Prostate gland (tissue), 2 donors: ENCODE measurements at places on chromosomes 7 and 10.

DNA sequence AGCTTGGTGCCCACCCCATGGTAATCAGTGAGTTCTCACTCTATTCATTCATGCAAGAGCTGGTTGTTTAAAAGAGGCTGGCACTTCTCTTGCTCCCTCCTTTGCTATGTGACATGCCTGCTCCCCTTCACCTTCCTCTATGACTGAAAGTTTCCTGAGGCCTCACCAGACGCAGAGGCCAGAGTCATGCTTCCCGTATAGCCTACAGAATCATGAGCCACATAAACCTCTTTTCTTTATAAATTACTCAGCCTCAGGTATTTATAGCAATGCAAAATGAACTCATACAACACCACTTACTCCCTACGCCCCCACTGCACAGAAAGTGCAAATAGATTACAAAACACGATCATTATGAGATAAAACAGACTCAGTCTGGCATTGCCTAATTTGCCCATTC is 39.0 kb downstream of the SEC61G start:
- no peak for DNase-seq

DNA sequence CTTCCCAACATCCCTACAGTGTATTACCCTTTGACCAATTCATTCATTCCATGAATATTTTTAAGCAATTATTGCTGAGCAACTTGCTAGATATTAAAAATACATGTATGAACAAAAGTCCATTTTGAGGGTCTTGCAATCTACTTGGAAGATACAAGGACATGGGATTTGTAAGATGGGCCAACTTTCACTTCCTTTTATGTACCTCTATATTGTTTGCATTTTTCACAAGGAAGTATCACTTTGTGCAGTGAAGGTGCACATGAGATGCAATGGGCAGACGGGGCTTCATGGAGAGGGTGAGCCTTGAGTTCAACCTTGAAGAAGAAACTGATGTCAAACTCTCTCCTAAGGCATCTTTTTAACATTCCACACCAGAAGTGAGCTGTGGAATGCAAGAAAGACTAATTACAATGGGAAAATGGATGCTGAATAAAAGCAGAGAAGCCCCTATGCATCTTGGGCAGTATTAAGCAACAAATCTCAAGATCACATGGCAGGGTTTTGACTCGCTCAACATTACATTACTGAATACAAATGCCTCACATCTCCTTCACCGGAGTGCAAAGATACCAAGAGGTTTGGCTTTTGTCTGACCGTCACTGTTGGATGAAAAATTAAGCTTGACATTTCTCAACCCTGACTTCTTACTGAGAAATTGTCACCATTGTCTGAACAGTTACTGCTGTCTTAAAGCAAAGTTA is 341.5 kb downstream of the ELMO1 start:
- DNase-seq: no peak

DNA sequence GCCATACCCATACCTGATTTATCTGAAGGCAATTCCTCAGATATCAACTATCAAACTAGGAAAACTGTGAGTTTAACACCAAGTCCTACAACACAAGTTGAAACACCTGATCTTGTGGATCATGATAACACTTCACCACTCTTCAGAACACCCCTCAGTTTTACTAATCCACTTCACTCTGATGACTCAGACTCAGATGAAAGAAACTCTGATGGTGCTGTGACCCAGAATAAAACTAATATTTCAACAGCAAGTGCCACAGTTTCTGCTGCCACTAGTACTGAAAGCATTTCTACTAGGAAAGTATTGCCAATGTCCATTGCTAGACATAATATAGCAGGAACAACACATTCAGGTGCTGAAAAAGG is 69.0 kb upstream of the RSBN1L start:
- no peak for DNase-seq

- no peak for DNase-seq
Measured at GRCh38 chr10:132962623-132963429, 20.5 kb upstream of the CFAP46 start.
